ENCODE measurements at places on chromosomes 6 and 20. TPM values are rescaled to one million over a fixed set of nuclear protein-coding genes. Genes with fewer than 3 reads are reported as not detected.

- no peaks in the 10 kb centered on the region for H3K4me1 ChIP-seq
- no peaks in the 10 kb centered on the region for H3K27me3 ChIP-seq
- no peak for DNase-seq
- H3K27ac ChIP-seq: no peak overlapping the region
Measured at GRCh38 chr6:33897189-33897780, 93.5 kb upstream of the MLN start.

ANKRD66 gene
- not detected for total RNA-seq

PEDS1 gene
- 22.4 TPM for total RNA-seq

GRCh38 chr6:152270301-152270925, 366.7 kb downstream of the SYNE1 start:
- peaks cover 5% of the 10 kb centered on the region for H3K4me1 ChIP-seq
- no peak overlapping the region for H3K27ac ChIP-seq
- no peaks in the 10 kb centered on the region for H3K36me3 ChIP-seq
- no peak for DNase-seq

DNA sequence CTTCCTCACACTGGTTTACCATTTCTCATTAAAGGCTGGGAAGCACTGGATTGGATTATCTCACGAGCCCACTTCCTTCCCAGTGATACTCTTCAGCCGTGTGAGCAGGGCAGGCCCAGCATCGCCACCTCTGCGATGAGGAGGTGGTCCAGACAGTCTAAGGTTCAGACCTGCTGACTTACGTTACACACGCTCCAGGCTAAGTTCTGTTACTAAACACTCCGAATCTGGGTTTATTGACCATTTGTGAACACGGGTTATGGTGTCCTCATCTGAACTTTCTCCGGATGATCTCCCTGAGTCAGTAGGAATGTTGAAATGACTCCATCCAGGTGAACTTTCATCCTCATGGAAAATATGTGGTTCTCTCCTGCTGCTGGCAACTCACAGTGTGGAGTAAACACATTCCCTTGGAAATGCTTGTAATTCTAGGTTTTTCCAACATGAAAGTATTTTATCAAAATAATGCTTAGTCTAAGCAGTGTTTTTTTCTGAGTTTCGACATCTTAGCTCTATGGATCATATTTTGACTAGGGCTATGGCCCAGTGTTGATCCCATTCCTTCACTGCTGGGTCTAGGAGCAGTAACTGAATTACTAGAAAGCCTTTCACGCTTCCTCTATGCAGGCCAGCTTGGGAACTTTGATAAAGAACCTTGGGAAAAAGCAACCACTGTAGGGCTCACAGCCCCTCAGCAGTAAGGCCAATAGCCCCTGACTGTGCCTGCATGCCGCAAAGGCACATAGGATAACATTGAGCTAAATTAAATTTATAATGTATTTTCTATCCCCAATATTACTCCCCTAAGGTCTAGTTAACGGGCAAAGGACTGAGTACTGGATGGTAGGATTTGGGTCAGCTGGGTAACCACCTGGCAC, 37.7 kb upstream of the PXDC1 start:
- H3K27me3 ChIP-seq: no peaks in the 10 kb centered on the region
- H3K4me1 ChIP-seq: no peaks in the 10 kb centered on the region
- no peak overlapping the region for H3K4me3 ChIP-seq
- no peak overlapping the region for H3K27ac ChIP-seq
- H3K36me3 ChIP-seq: no peaks in the 10 kb centered on the region
- no peak for DNase-seq

EDN3 gene
- total RNA-seq: 54.3 TPM

ACSS1 gene
- 160 TPM for total RNA-seq

DNA sequence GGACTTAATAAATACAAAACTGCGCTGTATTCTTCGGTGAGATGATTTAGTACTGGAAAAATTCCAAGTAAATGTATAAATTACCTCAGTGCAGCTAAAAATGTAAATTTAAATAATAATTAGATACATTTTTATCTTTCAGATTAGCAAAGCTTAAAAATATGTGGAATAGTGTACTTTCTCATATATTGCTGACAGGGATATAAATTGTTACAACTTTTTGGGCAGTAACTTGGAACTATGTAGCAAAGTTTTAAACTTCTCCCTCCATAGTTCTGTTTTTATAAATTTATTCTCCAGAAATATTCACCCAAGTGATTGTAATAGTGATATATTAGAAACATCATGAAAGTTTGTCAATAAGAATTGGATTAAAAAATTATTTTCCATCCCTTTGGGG, 384.6 kb upstream of the CITED2 start:
- no peak for DNase-seq
- H3K4me1 ChIP-seq: no peaks in the 10 kb centered on the region
- no peaks in the 10 kb centered on the region for H3K36me3 ChIP-seq
- H3K4me3 ChIP-seq: no peak overlapping the region

GRCh38 chr6:90078513-90079289, 184.4 kb downstream of the GJA10 start:
- H3K4me3 ChIP-seq: no peak overlapping the region
- H3K36me3 ChIP-seq: no peaks in the 10 kb centered on the region
- no peaks in the 10 kb centered on the region for H3K27me3 ChIP-seq
- no peaks in the 10 kb centered on the region for H3K4me1 ChIP-seq
- DNase-seq: peak; percentile 18

DNA sequence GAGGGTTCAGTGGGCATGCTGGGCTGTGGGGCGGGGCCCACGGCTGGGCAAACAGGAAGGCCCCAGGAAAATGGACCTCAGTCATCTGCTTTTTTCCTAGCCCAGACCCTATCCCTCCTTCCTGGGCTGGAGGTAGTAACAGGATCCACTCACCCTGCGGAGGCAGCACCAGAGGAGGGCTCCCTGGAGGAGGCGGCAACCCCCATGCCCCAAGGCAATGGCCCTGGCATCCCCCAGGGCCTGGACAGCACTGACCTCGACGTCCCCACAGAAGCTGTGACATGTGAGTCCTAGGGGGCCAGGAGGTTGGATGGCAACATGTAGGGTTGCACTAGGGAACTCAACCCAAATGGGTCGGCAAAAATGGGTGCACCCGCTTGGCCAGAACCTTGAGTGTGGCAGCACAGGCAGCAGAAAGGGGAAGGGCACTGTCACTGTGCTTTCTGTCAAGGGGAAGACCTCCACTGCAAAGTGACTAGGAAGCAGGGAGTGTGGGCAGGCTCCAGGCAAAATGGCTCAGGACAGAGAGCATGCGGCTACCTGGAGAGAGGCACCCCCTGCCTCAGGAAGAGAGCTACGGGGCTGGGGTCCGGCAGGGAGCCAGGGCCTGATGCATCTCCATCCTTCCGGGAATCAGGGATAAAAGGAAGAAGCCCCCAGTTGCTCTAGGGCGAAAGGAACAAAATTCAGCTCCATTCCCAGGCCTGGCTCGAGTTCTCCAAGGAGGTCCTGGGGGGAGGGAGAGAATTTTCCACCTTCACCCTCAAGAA, 7.9 kb downstream of the MDFI start:
- H3K4me1 ChIP-seq: no peaks in the 10 kb centered on the region
- H3K27ac ChIP-seq: no peak overlapping the region
- H3K36me3 ChIP-seq: no peaks in the 10 kb centered on the region
- H3K4me3 ChIP-seq: no peak overlapping the region

LY6G6D gene
- total RNA-seq: not detected

GRCh38 chr6:105179244-105180065, at the start of gene POPDC3:
POPDC3 (minus strand) TSS chr6:105180014; CDS start chr6:105161909, 18,105 bp downstream.
- peaks cover 7% of the 10 kb centered on the region for H3K4me1 ChIP-seq
- H3K36me3 ChIP-seq: no peaks in the 10 kb centered on the region
- peaks cover 6% of the 10 kb centered on the region for H3K27me3 ChIP-seq
- H3K27ac ChIP-seq: no peak within 1 kb of the TSS

FAM83C gene
- total RNA-seq: not detected

- H3K27ac ChIP-seq: no peak overlapping the region
- DNase-seq: no peak
- no peak overlapping the region for H3K4me3 ChIP-seq
Measured at GRCh38 chr20:46046588-46047310, 17.7 kb downstream of the SLC12A5 start.

DNA sequence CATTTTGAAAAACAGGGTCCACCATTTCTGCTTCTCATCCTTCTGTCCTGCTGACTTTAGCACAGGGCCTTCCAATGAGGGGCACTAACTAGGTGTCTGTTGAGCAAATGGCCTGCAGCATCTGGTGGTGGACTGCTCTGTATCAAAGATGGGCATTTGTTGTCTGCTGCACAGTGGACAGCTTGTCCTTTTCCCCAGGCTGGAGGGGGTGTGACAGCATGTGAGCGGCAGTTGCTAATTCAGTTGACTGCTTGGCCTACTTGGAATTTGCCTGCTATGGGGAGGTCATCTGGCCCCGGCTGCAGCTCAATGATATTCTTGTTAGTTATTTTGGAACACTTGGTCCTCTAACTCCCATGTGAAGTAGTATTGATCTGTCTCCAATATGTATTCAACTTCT, 93.7 kb downstream of the SH3BGRL2 start:
- no peaks in the 10 kb centered on the region for H3K36me3 ChIP-seq
- H3K4me1 ChIP-seq: no peaks in the 10 kb centered on the region
- H3K27me3 ChIP-seq: no peaks in the 10 kb centered on the region
- DNase-seq: no peak
- H3K27ac ChIP-seq: no peak overlapping the region

DNA sequence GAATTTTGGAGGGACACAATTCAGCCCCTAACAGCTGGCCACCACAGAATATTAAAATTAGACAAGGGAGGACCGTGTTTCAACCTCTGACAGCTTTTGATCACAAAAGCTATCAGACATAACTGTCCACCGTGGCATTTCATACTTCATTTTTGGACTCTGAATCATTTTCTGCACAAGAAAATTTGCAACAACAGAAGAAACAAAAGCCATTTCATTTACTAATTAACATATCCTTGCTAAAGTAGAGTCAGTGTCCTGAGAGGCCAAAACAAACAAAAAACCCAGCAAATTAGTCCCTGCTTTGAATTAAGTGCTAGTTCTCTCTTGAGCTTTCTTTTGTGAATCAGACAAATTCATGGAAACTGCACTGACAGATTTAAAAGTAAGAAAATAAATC, 17.6 kb upstream of the COL12A1 start:
- no peak overlapping the region for H3K27ac ChIP-seq
- no peak overlapping the region for H3K4me3 ChIP-seq
- H3K36me3 ChIP-seq: no peaks in the 10 kb centered on the region
- DNase-seq: no peak
- H3K4me1 ChIP-seq: no peaks in the 10 kb centered on the region

GRCh38 chr6:140438346-140438735, 1063.9 kb upstream of the CITED2 start:
- no peak for DNase-seq
- H3K36me3 ChIP-seq: no peaks in the 10 kb centered on the region
- no peak overlapping the region for H3K27ac ChIP-seq
- no peak overlapping the region for H3K4me3 ChIP-seq

HLA-DQB1 gene
- not detected for total RNA-seq

MYT1 gene
- 0.18 TPM for total RNA-seq

GRCh38 chr6:105783333-105783935, 302.7 kb upstream of the PRDM1 start:
- H3K27me3 ChIP-seq: no peaks in the 10 kb centered on the region
- no peaks in the 10 kb centered on the region for H3K4me1 ChIP-seq
- H3K4me3 ChIP-seq: no peak overlapping the region
- H3K27ac ChIP-seq: no peak overlapping the region
- no peak for DNase-seq

DNA sequence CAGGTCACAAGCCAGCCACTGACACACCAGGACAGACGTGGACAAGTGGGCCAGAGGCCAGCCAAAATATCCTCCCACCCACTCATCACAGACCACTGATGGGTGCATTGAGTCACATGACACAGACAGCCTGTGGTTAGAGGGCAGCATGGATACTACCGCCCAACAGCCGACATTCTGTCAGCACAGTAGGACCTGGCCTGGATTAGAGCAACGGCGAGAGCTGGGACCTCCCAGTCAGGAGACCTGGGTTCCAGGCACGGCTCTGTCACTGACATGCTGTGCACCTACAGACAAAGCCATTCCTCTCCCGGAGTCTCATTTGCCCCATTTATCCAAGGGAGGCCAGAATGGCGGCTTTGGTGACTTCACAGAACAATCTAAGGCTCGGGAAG, 8.0 kb downstream of the ZNF335 start:
- no peak overlapping the region for H3K4me3 ChIP-seq
- no peaks in the 10 kb centered on the region for H3K27me3 ChIP-seq
- DNase-seq: peak; percentile 34
- no peaks in the 10 kb centered on the region for H3K4me1 ChIP-seq

- no peaks in the 10 kb centered on the region for H3K36me3 ChIP-seq
- no peak overlapping the region for H3K4me3 ChIP-seq
- no peaks in the 10 kb centered on the region for H3K27me3 ChIP-seq
- no peak overlapping the region for H3K27ac ChIP-seq
- H3K4me1 ChIP-seq: no peaks in the 10 kb centered on the region
Measured at GRCh38 chr20:4748847-4749246, 27.1 kb downstream of the PRND start.

DNA sequence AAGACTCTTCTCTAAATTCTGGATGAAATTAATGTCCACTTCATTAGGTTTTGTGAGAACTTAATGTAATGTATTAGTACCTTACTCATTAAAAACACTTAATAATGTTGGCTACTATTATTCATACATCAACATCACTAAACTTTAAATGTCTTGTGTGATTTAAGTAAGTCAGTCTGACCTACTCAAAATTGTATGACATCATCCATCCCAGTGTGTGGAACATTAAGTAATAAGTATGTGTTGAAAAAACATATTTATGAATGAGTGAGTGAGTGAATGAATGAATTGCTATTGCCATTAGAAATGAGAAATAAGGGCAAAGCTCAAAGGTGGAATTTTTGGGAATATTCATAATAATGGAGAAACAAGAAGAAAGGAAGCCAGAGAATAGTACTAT, 285.8 kb downstream of the HTR1B start:
- H3K36me3 ChIP-seq: no peaks in the 10 kb centered on the region
- H3K4me1 ChIP-seq: no peaks in the 10 kb centered on the region
- H3K27ac ChIP-seq: no peak overlapping the region

DNA sequence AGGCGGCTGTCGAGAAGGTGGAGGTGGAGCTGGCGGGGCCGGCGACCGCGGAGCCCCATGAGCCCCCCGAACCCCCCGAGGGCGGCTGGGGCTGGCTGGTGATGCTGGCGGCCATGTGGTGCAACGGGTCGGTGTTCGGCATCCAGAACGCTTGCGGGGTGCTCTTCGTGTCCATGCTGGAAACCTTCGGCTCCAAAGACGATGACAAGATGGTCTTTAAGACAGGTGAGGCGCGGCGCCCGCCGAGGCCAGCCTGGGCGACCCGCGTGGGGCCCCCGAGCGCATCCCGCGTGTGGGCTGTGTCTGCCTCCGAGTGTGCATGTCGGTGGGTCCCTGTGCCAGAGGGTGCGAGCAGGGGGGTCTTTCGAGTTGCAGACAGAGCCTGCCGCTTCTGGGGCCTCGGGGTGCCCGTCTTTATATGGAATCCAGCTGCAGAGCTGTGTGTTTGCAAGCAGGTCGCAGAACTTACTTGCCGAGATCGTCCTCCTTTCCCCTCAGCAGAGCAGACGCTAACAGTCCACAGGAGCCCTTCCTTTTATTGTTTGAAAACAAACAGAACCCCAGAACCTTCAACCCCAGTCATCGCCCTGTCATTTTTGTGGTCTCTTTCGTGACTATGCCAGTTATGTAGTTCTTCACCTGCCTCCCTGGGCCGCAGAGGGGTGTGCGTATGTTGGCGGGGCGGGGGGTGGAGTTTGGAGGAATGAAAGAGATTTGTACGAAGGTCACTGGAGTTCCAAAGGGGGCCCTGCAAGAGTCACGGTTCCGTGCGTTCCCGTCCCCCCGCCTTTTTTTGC, 766 bp downstream of the SLC16A10 start:
- H3K4me3 ChIP-seq: peak overlapping the region; percentile 49
- H3K27ac ChIP-seq: no peak overlapping the region
- H3K27me3 ChIP-seq: no peaks in the 10 kb centered on the region
- H3K4me1 ChIP-seq: peaks cover 5% of the 10 kb centered on the region
- H3K36me3 ChIP-seq: no peaks in the 10 kb centered on the region

GRCh38 chr6:124970243-124970642, 8.0 kb downstream of the RNF217 start:
- no peak overlapping the region for H3K4me3 ChIP-seq
- no peak for DNase-seq
- no peak overlapping the region for H3K27ac ChIP-seq
- H3K36me3 ChIP-seq: no peaks in the 10 kb centered on the region
- H3K27me3 ChIP-seq: no peaks in the 10 kb centered on the region
- H3K4me1 ChIP-seq: no peaks in the 10 kb centered on the region
